Neural crest cell (in vitro differentiated cells): ENCODE measurements at places on chromosomes 1 and 21. TPM values are rescaled to one million over a fixed set of nuclear protein-coding genes. Genes with fewer than 3 reads are reported as not detected.

- no peak for DNase-seq
Measured at GRCh38 chr1:155646307-155646706, 36.3 kb downstream of the MSTO1 start.

DNA sequence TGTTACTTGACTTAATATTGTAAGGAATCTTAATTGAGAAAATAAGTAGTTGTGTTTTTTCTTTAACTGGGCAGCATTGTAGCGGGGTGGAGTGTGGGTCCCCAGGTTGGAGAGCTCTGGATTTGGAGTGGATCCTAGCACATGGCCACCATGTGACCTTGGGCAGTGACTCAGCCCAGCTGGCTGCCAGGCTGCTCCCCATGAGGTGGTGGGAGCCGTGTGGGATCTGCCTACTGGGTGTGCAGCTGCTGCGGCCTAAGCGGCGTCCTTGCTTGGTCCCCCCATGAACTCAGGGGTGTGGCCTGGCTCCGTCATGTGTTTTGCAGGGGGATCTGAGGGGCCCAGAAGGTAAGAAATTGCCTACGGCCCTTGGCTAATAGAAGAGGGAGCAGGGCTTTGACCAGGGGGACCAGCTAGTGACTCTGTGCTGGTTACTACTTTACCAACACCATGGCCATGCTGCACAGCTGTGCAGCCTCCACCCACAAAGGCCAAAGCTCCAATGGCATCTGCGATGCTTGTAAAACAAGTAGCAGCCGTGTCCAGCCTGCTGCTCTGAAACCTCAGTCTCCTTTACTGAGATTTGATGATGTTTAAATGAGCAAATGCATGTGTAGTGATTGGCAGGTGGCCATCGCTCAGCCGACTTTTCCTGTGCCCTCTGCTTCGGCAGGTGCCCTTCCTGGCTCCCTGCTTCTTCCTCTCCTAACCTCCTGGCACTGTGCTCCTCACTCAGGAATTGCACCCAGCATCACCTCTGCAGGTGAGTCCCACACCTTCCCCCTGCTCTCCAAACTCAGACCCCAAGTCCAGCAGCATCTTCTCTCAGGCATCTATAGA, 68.3 kb downstream of the ADARB1 start:
- DNase-seq, result no peak

RGS4 gene
- total RNA-seq, result 0.75 and 0.84 TPM in 2 replicates

DNA sequence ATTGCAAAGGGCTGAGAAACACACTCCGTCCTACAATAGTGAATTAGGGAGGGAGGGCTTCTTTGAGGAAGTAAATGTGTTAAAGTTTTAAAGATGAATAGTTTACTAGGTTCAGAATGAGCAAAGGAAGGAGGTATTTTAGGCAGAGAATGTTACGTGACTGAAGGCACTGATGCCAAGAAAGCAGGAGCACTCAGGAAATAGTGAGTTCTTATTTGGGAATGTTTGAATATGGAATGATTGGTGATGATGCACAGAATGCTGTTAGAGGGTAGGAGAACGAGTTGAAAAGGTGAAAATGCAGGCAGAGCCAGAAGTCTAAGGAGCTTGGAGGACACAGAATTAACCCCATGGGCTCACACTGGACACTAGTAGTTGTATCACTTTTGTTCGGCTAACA, 108.0 kb downstream of the NRIP1 start:
- DNase-seq, result no peak

GRCh38 chr1:212437179-212437798, 4.6 kb downstream of the NENF start:
- DNase-seq, result no peak

GPR37L1 gene
- total RNA-seq, result 0.05 TPM in 1 of 2 replicates, not detected in the other

DNA sequence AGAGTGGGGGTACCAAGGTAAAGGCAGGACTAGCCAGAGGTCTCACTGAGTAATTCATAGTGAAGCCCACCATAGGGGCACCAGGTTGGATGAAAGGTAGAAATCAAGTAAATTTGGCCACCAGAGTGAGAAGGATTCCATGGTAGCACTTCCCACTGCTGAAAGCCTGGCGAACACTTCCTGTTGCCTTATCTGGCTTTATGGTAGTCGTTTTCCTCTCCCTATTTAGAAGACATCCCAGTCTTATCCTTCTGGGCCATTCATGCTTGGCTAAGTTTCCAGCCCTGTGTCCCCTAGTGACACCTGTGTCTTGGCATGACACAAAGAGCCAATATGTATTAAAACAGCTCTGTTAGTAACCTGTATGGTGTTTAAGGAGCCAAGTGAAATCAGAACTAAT, 74.3 kb upstream of the SIPA1L2 start:
- DNase-seq, result no peak

SLAMF8 gene
- not detected in 2 replicates for total RNA-seq

- DNase-seq, result no peak
Measured at GRCh38 chr1:87834151-87834550, 505.5 kb downstream of the LMO4 start.

DNA sequence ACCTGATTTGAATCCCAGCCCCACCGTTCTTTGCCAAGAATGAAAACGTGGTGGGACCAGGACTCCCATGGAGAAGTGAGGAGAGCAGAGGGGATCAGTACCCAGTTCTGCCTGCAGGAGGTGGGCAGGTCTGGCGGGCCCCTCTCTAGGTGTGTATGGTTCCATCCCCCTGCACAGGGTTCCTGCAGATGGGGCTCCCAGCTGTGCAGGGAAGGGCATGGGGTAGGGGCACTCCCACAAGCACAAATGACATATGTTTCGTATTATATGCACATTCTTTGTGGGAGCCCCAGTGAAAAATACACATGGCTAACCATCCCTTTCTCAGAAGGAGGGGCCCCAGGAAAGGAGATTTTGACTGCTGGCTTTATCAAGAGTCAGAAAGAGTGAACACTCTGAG, 144.6 kb downstream of the PLPP3 start:
- DNase-seq, result no peak

DNA sequence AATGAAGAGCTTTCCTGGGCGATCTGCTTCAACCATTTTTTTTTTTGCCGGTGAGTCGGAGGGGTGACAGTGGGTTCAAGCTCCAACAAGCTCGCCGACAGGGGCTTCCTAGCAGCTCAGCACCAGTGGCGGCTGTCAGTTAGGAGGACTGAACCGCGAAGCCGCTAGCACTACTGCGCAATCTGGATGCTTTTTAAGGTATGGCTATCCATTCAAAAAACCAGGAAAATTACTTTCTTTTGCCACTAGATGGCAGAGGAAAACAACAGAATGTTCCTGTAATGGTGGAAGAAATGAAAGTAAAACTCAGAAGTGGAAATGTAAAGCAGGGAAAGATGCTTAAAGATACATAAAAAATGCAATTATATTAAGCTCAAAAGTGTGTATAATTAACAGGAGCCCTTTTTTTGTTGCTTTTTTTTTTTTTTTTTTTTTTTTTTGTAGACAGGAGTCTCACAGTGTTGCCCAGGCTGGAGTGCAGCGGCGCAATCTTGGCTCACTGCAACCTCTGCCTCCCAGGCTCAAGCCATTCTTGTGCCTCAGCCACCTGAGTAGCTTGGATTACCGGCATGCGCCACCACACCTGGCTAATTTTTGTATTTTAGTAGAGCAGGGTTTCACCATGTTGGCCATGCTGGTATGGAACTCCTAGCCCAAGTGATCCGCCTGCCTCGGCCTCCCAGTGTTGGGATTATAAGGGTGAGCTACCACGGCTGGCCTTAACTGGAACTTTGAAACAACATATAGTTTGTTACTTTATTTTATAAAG, 8.5 kb downstream of the KYAT3 start:
- no peak for DNase-seq

GRCh38 chr1:25006770-25007169, 76.7 kb upstream of the RUNX3 start:
- no peak for DNase-seq

FCRL3 gene
- not detected in 2 replicates for total RNA-seq

- DNase-seq, result no peak
Measured at GRCh38 chr1:157154940-157155514, 16.8 kb upstream of the ETV3 start.

- no peak for DNase-seq
Measured at GRCh38 chr1:175225805-175226129, 33.2 kb upstream of the KIAA0040 start.

UTS2 gene
- total RNA-seq, result not detected in 2 replicates

DNA sequence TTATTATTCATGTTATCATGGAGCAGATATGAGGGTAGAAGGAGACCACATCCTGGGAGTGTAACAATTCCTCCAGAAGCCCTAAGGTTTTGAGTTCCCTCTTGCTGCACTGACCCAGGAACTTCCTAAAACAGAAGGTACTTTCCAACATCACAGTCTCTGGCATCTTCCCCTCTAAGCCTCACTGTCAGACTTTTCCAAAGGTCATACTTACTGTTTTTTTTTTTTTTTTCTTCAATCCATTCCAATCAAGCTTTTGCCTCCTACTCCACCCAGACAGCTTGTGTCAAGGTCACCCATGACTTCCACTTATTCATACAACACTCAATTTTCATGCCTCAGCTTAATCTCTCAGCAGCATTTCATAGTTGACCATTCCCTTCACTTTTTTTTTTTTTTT, 18.4 kb upstream of the UQCRHL start:
- DNase-seq, result no peak

RCSD1 gene
- 2.3 and 3.0 TPM in 2 replicates for total RNA-seq

DNA sequence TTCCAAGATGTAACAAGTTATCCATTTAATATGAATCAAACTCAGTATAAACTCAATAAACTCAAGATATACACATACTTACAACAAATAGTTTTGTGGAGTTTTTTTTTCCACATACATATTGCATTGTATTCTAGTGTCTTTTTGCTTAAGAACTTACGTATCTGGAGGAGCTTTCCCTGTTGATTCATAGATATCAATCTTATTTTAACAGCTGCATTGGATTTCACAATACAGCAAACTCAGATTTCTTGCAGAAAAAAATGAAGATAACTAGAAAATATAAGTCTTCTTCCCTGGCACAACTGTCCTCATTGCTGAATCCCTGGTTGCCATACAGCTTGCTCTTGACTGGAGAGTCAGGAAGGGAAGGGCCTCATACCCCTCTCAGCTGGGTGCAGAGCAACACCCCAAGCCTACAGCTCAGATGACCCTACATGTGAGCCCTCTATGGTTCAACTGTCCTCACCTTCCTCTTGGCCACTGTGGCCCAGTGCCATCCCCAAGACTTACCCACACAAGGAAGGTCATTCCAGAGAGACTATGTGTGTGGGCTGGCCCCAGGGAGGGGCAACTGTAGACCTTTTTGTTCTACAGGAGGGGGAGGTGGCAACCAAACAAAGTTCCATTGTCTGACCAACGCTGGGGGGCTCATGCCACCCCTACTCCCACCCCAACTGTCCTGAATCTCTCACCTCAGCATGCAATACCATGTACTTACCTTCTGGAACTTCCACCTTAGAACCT, 1.7 kb downstream of the MPZ start:
- no peak for DNase-seq

DNA sequence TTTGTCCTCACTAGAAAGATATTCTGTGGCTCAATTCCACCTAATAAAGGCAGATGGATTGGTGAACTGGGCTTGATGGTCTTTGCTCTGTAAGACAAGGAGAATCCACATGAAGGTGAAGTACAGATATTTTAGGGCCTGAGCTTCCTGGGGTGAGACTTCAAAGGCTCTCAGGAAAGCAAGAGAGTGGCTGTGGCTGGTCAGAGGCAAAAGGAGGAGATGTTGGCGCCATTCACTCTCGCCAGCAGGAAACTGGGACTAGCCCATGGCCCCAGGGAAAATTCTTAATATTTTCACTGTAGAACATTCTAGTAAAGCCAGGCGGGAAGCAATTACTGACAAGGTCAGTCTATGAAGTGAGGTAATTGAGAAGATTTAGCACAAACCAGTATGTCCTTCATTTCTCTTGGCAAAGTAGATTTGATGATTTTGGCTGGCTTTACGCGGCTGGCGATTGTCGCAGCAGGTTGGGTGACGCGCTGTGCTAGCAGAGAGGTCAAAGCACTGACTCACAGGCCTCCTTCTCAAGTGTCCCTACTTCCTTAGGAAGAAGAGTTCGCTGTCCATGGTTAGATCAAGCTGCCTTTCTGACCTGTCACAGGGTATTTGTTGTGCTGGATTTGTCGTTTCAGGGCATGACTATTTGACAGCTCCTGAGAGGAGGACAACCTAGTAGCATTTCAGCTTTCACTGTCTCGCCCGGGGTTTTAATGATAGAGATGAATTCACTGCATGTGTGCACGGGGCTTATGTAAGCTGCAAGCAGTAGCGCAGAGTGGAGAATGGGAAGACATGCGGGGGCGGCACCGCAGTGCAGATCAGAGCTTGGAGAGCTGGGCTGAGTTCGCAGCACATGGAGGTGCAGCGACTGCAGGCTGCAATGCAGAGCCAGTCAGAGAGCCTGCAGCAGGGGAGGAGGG, 32.7 kb downstream of the XCL1 start:
- DNase-seq, result no peak

- DNase-seq, result peak; percentile 22
Measured at GRCh38 chr1:167455786-167456446, 62.4 kb downstream of the CD247 start.

DNA sequence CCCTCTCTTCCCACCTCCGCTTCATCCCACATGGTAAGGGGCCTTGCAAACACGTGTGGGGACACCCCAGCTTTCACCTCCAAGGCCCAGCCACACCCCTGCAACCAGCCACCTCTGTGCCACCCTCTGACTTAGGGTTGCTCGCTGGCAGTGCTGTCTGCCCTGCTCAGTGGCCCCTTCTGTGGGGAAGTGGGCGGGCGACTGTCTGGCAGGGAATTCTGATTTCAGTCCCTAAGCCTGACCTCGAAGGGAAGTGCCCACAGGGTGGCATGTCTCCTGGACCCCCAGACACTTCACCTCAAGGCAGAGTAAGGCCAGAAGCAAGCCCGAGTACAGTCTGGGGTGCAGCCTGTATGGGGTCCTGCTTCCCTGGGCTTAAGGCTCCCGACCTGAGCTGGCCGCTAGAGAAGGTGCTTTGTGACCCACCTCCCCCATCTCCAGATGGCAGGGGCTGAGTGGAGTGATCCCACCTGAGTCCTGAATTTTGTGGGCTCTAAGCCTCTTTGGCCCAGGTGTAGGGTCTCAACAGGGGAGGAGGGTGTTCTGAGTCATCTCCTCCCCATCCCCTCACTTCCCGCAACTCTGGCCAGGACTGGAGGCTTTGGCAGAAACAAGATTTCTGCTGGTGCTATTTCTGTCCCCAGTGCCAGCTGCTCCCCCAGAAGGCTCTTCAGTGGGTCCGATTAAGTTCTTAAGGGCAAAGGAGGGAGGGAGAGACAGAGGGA, 7.0 kb downstream of the RD3 start:
- no peak for DNase-seq

KRTAP10-5 gene
- not detected in 2 replicates for total RNA-seq

- no peak for DNase-seq
Measured at GRCh38 chr1:109993885-109994284, 9.3 kb downstream of the AHCYL1 start.

PPOX gene
- 48.3 and 48.6 TPM in 2 replicates for total RNA-seq

DNA sequence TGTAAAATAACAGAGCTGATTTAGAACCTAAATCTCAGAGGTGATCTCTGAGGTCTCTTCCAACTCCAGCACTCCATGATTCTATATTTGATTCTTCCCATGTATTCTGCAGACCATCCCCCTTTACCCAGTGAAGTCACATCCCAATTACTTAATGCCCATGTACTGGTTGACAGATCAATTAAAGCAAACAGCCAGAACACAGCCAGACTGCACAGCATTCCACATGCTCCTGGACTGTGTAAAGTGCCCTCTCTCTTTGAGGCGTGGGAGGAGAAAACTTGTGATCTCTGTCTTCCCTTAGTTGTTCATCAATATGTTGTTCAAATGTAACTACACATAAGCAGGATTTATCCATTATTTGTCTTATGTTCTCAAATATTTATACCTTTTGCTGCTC, 18.1 kb downstream of the NOS1AP start:
- no peak for DNase-seq

GRCh38 chr1:118097622-118098348, 87.2 kb downstream of the SPAG17 start:
- no peak for DNase-seq
